GM12865 (cell line): ENCODE measurements at places on chromosomes 3 and 15.

GRCh38 chr15:47872208-47872607 lies 154.9 kb downstream of the SEMA6D start:
- DNase-seq = no peak

- peak; percentile 90 for DNase-seq
These were observed 3.0 kb upstream of the ISLR2 start for GRCh38 chr15:74127255-74127953.

DNA sequence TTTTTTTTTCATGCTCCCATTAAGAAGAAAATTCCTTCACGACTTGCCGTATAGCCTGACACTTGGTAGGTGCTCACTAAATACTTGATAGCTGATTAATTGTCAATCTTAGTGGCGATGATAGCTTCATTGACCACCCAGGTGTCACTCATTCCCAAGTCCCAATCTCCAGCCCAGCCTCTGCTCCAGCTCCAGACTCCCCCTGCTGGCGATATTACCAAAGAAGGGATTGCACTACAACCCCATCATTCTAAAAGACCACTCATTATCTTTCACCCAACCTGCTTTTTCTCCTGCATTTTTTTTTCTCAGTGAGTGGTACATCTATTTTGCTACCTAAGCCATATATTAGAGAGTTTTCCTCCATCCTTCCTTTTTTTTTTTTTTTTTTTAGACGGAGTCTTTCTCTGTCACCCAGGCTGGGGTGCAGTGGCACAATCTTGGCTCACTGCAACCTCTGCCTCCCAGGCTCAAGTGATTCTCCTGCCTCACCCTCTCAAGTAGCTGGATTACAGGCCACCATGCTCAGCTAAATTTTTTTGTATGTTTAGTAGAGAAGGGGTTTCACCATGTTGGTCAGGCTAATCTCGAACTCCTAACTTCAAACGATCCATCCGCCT lies 19.5 kb upstream of the COMMD2 start:
- peak; percentile 49 for DNase-seq

GRCh38 chr3:120454076-120454689 lies 3.4 kb upstream of the FSTL1 start:
- no peak for DNase-seq

DNA sequence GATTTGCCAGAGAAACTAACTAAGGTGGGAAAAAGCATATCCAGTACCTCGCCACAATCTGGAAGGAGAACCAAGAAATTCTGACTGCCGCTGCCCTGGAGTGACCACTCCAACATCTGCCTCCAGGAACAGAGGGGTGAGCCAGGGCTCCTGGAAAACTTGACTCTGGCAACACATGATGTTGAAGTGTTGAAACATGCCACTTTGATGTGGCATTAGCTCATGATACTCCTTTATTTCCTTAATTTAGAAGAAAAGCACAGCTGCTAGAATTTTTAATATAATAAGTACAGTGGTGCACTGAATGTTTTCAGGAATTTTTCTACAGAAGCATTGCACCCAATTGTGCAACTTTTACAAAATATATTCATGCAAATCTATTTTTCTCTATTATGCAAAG lies 109.9 kb upstream of the BCL6 start:
- DNase-seq = no peak

- DNase-seq = peak; percentile 21
These were observed 803.3 kb downstream of the DIPK2A start for GRCh38 chr3:144774897-144775296.

GRCh38 chr15:75947092-75947491 lies 43.4 kb downstream of the FBXO22 start:
- no peak for DNase-seq

- no peak for DNase-seq
These were observed 24.0 kb downstream of the ST3GAL6 start for GRCh38 chr3:98787181-98787580.

DNA sequence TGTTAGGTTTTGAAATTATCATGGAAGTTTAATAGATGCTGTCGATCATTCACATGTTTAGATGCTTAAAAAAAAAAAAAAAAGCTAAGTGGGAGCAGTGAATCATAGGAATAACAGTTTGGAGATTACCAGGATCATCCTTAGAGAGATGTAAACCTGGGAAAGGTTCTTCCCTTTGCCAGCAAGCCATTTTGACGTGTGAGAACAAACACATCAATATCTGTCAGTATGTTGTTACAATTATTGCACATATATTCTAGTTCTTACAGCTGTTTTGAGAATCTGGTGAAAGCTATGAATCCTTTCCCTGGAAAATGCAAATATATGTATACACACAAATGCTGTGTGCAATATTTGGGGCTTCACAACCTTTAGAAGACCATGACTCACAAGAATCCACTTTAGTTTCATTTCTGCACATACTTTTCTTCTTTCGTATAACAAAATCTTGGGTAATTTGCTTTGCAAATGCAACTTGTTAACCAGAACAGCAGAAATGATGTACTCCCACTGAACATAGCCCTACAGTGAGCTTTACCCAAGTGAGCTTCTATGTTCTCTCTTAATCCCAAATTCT lies 12.0 kb downstream of the NFKBIZ start:
- no peak for DNase-seq

- no peak for DNase-seq
These were observed 4.4 kb downstream of the PLSCR4 start for GRCh38 chr3:146246526-146246925.

DNA sequence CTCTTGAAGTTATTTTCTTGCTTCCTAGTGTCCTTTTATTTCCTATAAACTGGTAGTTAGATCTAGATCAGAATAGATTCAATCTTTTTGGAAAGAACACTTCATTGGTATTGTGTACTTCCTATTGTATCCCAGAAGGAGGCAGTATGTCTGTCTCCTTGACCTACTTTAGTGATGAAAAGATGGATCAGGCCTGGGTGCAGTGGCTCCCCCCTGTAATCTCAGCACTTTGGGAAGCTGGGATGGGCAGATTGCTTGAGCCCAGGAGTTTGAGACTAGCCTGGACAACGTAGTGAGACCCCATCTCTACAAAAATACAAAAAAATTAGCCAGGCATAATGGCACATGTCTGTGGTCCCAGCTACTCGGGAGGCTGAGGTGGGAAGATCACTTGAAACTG lies 12.0 kb downstream of the BSN start:
- peak; percentile 7 for DNase-seq

DNA sequence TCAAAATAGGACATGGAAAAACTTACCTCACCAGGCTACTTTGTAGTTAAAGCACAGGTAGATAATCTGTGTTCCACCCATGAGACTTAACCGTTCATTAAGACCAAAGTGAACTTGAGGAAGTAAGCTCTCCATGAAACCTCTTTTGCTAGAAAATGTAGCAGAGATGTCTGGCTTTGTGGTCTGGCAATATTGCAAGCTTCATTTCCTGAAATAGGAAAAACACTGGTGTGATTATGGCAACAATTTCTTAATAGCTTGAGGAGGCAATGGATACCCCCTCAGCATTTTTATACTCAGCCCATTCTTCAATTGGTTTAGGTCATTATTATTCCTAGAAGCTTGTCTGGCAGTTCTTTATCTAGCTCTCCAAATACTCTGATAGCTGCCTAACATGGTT lies 957.3 kb downstream of the IGSF11 start:
- DNase-seq = no peak

- no peak for DNase-seq
These were observed 31.9 kb downstream of the THRB start for GRCh38 chr3:24462737-24463136.

DNA sequence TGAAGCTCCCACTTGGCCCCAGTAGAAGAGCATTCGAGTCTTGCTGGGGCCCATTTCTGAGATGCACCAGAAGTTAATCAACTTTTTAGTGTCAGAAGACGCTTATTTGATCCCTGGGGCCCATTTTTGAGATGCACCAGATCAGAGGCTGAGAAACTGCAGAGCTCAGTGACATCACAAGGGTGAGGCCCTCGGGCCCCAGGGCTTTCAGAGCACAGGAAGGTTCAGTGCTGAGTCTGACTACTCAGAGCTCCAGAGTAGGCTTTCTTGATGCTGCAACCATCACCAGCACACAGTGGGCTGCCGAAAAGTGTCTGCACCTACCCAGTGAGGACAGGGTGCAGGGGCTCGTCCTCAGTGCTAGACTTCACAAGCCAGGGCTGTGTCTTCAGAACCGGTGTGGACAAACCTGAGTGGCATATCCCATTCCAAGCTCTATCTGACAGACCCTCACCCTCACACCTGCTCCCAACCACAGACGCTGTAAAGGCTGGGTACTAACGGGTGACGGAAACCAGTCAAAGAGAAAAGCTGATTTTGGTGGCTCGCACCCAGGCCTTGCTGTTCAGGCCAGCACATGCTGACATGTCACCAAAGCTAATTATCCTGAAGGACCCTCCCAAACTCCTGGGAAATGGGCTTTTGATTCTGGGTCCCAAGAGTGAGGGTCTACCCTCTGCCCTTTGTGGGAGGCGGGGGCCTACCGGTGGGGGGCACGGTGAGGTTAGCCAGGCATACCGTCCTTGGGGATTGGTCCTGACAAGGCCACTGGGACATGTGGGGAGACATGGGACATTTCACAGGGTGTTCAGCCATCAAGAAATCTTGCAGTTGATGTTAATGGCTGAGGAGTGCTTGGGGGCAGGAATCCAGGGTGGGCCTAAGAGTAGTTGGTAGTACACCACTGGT lies 83.0 kb downstream of the PDCD6IP start:
- no peak for DNase-seq

DNA sequence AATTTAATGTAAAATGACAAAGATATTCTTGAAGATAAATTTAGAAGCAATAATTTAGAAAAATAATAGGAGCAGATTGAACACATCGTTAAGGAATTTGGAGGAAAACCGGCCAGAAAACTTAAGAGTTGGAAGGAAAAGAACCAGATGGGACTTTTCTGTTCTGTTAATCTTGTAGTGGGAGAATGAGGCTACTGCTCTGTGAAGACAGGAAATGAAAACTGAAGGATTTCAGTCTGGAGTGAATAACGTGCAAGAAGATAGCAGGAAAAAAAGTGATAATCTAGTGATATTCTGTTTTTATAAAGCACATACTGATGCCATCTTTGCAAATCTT lies 74.2 kb downstream of the DPPA2 start:
- no peak for DNase-seq

DNA sequence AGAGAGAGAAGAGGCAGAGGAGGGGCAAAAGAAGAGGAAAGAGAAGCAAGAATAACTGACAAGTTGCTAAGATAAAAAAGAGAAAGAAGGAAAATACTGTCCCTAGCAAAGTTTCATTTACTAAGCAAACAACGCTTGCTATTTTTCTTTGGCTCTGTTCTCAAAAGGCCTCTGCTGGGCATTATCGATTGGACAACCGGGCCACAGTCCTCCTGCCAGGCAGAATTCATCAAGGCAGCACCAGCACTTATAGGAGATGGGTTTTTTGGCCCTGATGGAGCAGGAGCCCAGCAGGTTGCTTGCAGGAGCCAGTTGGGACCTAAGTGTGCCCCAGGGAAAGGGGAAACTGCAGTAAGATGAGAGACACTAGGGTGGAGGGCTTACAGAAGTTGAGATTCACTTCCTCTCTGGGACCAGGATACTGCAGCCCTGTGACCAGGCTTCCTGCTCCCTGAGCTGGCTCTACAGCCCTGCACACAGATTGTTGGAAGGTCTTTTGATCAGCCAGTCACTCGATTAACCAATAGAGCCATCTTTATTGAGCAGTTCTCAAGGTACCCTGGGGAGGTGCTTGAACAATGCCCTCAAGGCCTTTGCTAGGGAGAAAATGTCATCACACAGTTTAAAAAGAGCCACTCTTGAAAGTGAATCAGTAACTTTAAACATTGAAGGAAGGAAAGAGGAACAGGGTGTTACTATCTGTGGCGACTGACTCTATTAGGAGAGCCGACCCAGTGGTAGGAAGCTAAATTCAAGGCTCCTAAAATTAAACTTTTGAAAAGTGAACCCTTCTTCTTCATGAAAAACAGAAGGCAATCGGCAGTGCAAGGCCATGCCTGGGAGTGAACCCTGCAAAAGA lies 28.8 kb upstream of the GLCE start:
- DNase-seq = no peak

DNA sequence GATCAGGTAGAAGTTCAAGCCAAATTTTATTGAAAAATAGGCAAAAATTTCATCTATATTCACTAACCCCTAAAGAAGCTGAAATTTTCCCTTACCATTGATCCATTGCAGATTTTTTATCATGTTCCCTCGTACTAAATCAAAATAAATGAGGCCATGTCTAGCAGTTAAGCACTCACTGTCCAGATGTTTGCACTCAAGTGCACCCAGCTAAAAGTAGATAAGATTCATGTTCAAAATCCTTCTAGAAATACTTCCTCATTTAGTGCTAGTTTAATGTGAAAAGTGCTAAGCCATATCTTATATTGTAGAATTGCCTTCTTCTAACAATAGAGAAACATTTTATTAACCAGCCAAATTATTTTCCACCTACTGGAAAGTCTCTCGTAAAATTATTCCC lies 164.7 kb upstream of the UBE2E2 start:
- DNase-seq = no peak

DNA sequence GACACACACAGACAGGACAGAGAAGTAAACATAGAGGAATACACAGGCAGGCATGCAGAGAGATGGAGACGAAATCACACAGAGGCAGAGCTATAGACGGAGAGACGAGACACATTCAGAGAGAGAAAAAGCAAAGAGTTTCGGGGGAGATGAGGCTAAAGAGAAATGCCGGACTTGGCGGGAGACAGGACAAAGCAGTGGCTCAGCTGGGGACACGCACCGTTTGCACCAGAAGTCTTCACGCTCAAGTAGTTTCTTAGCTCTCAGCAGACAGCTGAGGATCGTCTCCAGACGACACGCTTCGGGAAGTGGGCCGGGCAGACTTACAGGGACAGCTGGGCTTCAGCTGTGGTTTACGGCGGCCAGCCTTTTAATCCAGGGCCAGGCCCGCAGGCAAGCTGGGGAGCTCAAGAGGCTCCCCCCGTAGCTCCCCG lies 56.2 kb upstream of the DLG1 start:
- peak; percentile 81 for DNase-seq

GRCh38 chr15:47857776-47858167 lies 140.5 kb downstream of the SEMA6D start:
- peak; percentile 5 for DNase-seq

- DNase-seq = peak; percentile 13
These were observed at the start of gene PLSCR4 for GRCh38 chr3:146250449-146251382. Gene PLSCR4 (minus strand): TSS chr3:146251105. CDS start chr3:146222071, 29,034 bp downstream.

GRCh38 chr3:173552526-173552925 lies 155.0 kb downstream of the NLGN1 start:
- DNase-seq = no peak

- no peak for DNase-seq
These were observed 30.7 kb downstream of the PXYLP1 start for GRCh38 chr3:141262308-141262705.
